ENCODE measurements at places on chromosomes 7 and 10.
A peak's percentile ranks its signal among the peaks of the same experiment; 100 is the strongest.

DNA sequence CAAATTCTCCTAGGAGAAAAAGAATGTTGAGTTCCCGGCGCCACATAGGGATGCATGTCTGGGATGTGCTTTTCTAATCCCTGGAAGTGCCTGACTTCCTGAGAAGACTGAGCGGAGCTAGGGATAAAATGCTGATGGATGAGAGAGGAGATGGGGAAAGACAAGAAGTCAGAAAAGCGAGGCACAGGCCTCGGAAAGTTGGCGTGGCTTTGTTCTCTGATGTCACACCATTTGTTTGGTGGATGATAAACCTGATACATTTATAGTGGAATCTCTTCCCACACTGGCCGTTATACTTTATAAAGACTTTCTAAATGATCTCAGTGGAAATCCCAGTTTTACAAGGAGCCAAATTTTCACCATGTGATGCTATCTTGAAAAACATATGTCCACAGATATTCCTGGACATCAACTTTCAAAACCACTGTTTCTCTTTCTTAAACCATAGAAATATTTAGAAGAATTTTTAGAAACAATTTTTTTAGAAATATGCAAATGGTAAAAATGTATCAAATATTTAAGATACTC, 188.8 kb upstream of the SVIL start:
- DNase-seq, result no peak

GRCh38 chr10:107341281-107341680, 176.8 kb upstream of the SORCS1 start:
- DNase-seq, result no peak

GRCh38 chr7:31957090-31957720, 113.0 kb downstream of the PDE1C start:
- no peak for DNase-seq

- DNase-seq, result no peak
These were observed 51.1 kb downstream of the CYP26A1 start for GRCh38 chr10:93124580-93125318.

- DNase-seq, result no peak
These were observed 30.8 kb downstream of the MINDY3 start for GRCh38 chr10:15829495-15829894.

GRCh38 chr10:101778781-101779543, 3.0 kb upstream of the FGF8 start:
- DNase-seq, result no peak

- peak; percentile 47 for DNase-seq
These were observed at the start of gene PALD1 for GRCh38 chr10:70478191-70479164. Gene PALD1 (plus strand): TSS chr10:70478767. CDS start chr10:70525952, 47,185 bp downstream.

DNA sequence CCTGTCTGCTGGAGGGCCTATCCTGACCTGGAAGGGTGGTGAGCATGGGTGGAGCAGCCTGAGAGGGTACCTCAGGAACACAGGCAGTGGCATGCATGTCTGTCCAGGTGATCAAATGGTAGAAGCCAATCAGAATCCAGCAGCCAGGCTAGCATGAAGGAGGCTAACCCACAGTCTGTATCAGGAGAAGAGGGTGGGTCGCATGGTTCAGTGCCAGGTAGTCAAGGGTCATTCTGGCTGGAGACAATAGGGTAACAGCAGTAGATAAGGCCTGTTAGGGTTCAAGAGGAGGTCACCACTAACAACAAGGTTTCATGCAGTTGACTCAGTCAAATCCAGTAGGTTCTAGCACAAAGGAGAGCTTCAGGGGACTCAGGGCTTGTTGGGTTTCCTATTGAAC, 10.4 kb downstream of the ALDH18A1 start:
- DNase-seq, result no peak

GRCh38 chr7:78194611-78195010, 396.0 kb downstream of the PHTF2 start:
- no peak for DNase-seq

DNA sequence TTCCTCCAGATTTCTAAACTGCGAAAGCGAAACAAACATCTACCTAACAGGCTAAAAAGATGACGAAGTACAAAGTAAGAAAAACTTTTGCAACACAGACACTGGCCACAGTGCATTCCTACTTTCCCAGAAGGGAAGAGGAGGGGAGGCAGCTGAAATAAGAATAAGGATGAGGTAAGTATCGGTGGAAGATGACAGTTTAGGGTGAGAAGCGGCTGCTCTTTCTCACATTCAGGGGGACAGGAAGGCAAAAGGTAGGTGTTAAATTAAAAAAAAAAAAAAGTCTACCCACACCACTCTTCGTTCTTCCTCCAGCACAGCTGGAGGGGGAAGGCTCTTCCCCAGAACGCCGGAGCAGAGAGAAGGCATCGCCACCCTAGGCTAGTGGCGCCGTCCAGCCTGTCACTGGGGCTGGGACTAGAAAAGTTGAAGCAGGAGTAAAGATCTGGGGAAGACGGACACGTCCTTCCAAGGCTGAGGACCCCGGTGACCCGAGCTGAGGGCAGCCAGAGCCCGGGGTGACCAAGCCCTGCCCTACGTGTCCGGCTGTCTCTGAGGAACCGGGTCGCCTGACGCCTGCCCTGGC, 846 bp downstream of the DNAJC1 start:
- DNase-seq, result no peak

GRCh38 chr7:3094701-3095445, 51.2 kb upstream of the CARD11 start:
- DNase-seq, result peak; percentile 28

DNA sequence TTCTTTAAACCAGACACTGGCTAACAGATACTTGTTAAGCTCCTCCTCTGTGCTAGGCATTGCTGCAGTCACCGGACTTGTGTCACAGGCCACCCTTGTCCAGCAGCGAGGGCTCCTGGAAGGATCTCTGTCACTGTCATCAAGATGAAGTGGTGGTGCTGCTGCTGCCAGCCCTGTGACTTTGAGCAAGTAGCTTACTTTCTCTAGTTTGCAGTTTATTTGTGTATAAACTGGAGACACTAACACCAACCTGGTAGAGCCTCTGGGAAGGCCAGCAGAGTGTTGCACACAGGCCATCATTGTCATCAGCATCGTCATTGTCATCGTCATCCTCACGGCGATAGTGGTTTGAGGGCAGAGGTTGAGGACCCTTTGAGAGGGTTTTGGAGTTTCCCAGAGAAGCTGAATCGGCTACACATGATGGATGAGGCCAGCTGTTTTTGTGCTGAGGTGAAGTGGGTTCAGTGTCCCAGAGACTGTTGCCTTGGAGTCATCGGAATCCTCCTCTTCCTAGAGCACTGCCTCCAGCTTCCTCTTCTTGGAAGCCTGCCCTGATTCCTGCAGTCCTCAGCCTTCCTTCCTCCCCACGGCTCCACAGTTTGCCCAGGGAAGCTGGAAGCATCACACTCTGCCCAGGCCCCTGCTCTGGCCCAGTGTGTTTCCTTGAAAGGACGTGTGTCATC, 128.4 kb downstream of the GRK5 start:
- no peak for DNase-seq

- DNase-seq, result no peak
These were observed 542.0 kb downstream of the CNTNAP2 start for GRCh38 chr7:146658604-146659003.

DNA sequence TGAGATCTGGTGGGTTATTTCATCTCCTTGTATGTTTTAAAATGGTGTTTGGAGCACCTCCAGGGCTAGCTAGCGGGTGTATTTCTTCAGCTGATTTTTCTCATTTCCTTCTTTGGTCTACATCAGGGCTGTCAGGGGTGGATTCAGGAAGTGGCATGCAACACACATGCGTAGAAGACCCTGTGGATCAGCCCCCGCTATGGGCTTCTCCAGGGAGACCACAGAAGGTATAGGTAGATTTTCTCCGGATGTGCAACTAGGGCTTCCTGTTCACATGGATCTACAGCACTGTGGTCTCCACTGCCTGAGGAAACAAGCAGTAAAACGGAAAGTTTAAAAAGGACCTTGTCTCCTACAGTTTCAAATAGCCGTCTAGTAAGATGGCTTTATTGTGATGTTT, 10.4 kb downstream of the NUB1 start:
- peak; percentile 18 for DNase-seq

- DNase-seq, result no peak
These were observed 32.0 kb downstream of the NPVF start for GRCh38 chr7:25196132-25196896.

- no peak for DNase-seq
These were observed 3.2 kb downstream of the CYP26A1 start for GRCh38 chr10:93076871-93077270.

DNA sequence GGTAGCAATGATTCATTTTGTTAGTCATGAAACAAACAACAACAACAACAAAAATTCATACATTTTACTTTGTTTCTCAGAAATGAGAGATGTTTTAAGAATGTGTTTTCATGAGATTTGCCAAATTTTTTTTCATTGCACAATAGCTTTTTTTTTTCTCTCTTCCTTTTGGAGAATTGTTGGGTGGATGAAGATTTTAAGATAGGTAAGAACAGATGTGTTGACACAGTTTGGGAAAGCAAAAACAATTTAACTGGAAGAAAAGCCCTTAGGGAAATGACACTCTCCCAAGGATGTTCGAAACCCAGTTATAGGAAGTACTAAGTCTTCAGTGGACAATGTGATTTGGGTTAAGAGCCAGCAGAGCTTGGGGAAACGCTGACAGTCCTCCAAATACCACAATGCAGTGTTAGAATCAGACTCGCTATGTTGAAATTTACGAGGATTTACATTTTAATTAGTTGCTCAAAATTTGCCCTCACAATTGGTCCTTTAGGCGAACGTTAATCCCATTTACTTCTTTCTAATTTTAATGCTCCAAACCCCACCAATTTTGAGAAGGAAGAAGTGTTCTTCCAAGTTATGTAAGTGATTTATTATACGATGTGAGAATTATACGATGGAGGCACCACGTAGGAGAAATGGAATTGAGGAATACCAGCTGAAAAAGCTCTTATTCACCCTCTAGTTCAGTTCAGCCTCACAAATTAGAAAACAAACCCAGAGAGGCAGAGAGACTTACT, 61.2 kb downstream of the HHEX start:
- no peak for DNase-seq

- no peak for DNase-seq
These were observed 228.4 kb downstream of the ARHGAP12 start for GRCh38 chr10:31700181-31700611.

DNA sequence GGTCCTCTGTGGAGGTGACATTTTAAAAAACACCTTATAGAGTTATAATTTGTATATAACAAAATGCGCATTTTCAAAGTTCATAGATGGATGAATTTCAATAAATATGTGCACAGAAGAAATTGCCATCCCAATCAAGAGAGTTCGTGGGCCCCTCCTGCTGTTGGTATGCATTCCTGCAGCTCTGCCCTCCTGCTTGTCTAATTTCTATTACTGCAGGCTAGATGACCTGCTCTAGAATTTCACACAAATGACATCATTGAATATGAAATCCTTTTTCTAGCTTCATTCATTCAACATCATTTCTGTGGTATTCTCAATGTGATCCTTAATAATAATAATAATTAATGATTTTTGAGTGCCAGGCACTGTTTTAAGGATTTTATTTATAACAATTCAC, 348.2 kb downstream of the SDK1 start:
- no peak for DNase-seq

- DNase-seq, result no peak
These were observed 15.3 kb downstream of the SCRN1 start for GRCh38 chr7:29974286-29974685.

- no peak for DNase-seq
These were observed 43.3 kb downstream of the ETV1 start for GRCh38 chr7:13946181-13946580.

- DNase-seq, result peak; percentile 38
These were observed 47.9 kb downstream of the PIP4K2A start for GRCh38 chr10:22666287-22667092.

GRCh38 chr7:42831718-42832522, 80.0 kb downstream of the C7orf25 start:
- no peak for DNase-seq

DNA sequence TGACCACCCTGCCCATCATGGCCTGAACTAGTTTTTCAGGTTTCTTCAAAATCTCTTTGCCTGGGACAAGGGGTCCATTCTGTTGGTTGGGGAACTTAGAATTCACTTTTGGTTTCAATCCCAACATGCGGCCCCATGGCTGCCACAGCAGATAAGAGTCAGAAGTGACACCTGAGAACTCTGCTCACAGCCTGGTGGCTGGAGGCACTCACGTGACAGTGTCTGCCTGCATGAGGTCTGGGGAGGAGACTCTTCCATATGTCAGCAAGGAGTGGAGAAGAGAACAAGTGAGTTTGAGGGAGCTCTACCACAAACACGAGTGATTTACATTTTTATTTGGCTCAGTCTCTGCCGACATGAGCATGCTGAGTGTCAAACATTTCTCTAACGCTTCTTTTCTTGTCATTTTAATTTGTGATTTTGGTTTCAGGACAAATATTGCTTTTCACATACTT, 370.4 kb downstream of the TNS3 start:
- DNase-seq, result no peak

GRCh38 chr7:2721842-2722241, 33.8 kb downstream of the AMZ1 start:
- no peak for DNase-seq

GRCh38 chr7:149836434-149836833, 1.7 kb upstream of the ZNF862 start:
- DNase-seq, result no peak

DNA sequence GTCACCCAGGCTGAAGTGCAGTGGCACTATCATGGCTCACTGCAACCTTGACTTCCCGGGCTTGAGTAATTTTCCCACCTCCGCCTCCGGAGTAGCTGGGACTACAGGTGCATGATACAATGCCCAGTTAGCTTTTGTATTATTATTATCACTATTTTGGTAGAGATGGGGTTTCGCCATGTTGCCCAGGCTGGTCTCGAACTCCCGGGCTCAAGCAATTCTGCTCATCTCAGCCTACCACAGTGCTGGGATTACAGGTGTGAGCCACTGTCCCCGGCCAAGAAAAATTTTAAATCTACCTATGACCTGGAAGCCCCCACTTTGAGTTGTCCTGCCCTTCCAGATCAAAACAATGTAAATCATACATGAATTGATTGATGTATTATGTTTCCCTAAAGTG, 38.8 kb downstream of the CCDC6 start:
- DNase-seq, result no peak

- peak; percentile 51 for DNase-seq
These were observed 650 bp upstream of the TM9SF3 start for GRCh38 chr10:96587264-96588059.

DNA sequence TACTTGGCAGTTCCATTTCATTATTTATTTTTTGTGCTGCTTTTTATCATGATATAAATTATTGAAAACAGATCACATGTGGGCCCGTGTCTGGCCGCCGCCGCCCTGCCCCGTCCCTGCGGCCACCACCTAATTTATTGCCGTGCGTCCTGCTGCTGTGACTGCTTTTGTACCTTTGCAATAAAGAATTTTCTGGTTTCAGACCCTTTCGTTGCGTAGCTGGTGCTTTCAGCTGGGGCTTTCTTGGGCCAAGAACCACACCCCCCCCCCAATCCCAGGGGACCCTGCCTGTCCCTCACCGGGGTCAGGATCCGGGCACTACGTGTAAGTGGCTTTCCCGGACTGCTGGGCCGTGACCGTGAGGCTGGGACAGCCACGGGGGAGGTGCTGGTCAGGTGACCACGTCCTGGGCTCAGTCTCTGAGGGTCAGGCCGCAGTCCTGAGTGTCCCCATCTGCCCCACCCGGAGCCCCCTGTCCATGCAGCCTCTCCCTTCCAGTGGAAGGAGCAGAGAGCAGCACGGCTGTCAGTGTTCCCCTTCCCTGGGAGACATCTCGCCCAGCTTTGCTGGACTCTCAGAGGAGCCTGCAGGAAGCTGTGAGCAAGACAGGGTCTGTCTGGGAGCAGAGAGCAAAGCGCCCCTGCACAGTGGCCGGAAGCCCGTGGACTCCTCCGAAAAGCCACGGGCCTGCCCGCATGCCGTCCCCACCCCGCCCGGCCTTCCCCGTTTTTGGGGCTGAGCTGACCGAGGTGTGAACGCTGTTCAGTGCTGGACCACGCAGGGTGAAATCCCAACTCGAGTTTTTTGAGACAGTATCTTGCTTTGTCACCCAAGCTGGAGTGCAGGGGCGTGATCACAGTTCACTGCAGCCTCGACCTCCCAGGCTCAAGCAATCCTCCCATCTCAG, 12.6 kb downstream of the MAFK start:
- no peak for DNase-seq
